ENCODE measurements at places on chromosomes 7 and 10.

DNA sequence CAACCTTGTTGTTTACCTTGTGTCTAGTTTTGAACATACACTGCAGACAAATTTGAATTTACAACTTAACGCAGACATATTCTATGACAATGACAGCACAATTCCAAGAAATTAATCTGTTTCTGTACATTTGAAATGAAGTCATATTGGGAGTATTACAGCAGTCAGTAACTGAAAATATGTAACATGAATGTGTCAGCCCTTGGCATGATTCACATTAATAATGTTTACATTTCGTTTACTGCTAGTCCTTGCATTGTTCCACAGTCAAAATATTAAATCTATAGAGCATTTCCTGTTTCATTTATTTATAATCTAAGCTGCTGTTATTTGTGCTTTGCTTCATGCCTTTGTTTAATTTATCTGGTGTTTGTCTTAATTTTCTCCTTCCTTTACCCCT, 80.4 kb downstream of the NOC3L start:
- no peak for DNase-seq

DNA sequence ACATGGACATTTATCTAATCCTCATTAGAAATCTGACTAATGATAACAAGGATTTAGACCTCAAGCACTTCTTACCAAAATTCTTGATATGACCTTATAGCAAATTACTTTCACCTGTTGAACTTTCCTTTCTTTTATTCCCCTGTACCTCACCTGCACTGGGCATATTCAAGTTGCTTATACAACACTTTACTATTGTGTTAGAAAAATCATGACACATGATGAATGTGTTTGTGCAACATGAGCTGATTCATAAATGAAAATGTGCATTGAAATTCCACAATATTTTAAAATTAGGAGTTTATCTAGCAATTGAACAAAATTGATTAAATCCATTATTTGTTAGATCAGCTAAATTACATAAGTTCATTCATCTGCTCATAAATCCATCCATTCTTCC, 160.6 kb downstream of the CFTR start:
- DNase-seq: no peak

DNA sequence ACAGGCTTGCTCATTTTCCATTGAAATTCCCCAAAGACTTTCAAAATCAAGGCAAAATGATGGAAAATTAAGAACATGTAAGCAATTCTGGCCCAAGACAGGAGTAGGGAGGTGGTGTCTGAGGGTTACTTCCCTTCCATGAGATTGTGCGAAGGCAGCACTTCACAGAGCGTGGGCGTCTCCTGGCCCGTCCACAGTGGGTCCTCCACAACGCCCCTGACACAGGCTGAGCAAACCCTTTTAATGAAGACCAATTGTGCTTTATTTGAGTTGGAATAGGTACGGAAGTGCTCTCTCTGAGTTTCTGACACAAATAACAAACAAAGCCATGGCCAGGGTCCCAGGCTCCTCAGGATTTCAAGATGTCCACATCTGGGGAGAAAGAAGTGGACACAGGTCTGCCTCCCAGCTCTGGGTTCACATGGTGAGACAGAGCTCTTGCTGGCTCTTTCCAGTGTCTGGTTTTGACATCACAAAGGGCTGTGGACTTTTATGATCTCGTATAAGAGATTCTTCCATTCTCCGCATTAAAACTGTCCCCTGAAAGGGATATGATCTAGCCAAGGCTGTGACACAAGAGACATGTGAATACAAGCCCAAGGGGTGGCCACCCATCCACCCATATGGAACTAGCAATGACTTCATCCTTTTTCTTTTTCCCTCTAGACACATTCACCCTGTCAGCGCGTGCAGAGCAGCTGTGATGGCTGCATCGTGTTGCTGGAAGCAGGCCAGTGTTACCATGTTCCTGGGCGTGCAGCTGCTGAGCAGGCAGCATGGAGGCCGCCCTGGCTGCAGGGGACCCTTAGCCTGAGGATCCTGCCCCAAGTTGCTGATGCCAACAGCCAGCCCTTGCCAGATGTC, 145.6 kb downstream of the ADAM12 start:
- DNase-seq: no peak

DNA sequence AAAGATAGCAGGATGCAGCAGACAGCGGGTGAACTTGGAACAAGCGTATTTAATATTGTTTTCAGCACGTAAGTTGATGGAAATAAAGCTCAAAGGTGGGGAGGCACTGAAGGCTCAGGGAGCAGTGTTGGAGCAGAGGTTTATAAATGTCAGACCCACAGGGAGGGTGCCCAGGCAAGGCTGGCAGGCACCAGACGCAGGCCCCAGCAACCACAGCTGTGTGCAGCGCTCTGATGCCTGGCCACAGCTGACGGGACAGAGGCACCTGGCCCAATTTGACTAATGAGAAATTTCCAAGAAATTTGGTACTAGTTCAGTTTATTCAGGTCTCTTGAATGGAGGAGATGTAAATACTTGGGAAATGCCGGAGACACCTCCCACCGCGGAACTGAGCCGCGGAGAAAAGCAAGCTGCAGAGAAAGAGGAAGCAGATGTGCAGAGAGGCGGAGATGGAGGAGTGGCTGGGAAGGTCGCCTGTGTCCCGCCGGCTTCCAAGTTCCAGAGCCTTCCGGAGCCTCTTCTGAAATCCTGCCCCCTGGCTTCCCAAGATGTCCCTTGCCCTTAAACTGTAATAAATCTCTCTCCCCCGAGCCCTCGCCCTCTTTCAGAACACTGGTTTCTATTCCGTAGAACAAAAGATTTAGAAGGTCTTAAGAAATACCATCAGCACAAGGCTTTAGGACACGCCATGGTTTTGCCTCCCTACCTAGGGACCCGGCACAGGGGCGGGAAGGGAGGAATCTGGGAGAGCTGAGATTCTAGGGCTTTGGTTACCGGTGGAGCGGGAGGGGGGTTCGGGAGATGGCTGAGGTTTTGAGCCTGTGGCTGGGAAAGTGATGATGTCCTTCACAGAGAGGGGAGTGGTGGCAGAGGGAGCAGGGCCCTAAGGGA, 38.4 kb upstream of the PLXNA4 start:
- no peak for DNase-seq

DNA sequence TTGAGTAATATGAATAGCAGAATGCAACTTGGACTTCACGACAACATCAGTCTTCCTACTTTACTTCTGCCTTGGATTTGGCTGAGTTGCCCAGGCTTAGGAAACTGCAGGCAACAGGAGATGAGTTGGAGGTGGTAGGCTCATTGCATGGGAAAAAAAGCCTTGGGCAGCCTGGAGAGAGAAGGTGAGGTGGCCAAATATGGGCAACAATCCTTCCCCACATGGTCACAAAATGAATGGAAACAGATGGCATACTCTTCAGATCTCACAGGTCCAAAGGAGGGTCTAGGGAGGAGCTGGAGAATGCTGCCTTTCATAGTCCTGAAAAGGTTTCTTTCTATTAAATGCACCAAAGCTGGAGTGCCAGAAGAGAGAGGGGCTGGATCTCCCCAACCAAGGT, 128.6 kb upstream of the AOAH start:
- no peak for DNase-seq

DNA sequence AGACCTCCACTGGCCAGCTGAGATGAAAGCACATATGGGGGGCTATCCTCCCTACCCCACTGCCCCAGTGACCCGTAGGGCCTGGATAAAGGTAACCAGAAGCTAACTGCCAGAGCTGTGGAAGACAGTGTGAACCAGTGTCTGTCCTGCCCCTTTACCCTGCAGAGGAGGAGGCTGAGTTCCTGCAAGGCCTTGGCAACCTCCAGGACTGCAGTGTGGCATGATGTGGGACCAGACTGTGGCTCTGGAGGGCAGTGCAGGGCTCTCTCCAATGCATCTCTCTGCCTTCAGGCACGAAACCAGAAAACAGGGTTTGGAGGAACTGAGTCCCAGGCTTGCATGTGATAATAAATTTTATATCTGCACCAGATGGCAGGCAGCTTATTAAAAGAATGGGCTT, 93.1 kb downstream of the EPC1 start:
- DNase-seq: no peak

DNA sequence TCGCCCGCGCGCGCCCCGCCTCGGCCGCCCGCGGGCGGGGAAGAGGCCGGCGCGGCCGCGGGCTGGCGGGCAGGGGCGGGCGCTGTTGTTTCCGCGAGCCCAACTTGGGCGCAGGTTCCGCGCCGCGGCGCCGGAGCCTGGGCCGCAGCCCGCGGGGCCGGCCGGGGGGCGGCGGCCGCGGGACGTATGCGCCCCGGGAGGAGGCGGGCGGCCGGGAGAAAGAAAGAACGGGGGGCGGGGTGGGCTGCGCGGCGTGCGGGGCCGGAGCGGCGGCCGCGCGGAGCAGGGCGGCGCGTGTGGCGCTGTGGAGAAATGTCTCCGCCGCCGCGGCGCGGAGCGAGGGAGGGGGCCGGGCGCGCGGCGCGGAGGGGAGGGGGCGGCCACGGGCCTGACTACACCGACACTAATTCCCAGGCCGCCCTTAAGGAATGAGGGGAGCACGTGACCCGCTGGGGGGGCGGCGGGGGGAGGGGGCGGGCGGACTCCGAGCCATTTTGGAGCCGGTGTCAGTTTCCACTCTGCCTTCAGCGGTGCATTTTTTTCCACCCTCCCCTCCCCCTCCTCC, at the start of gene BMI1:
Gene BMI1 (plus strand): TSS at position 509 of the 565 bp plus-strand sequence. CDS start 5,351 bp downstream, outside the sequence.
- peak; percentile 26 for DNase-seq

DNA sequence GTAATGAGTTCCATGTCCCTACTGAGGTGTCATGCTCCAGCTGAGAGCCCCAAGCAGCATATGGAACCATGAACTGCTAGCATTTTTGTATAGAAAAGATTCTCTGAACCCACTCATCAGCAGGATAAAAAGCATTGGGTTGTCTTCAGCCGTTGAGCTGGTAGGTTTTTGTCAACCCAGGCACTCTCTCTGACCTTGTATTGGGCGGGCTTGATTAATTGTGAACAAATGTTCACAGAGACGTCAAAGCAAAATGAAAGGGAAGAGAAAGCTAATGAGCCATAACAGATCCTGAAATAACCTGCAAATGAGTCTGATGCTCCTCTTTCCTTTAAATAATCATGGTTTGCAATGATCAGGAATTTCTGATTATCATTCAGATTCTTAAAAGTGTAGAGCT, 924.7 kb upstream of the CELF2 start:
- no peak for DNase-seq

- no peak for DNase-seq
These were observed 74.7 kb downstream of the FRMPD2 start for GRCh38 chr10:48199580-48200377.

DNA sequence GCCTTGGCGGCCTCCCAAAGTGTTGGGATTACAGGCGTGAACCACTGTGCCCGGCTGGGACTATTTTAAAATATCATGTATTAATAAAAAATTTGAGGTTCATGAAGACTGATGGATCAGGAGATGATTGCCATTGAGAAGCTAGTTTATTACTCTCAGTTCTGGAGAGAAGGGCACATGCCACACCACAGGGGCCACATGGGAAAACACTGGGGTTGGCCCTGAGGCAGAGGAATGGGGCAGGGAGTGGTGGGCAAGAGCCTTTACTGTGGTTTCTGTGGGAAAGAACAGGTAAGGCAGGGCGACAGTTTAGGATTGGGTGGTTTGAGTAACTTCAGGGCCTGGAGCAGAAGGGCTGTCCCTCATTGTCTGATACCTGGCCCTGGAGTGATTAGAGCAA, 6.8 kb upstream of the TBRG4 start:
- DNase-seq: no peak

- no peak for DNase-seq
These were observed 12.4 kb upstream of the SERPINE1 start for GRCh38 chr7:101114492-101114891.

GRCh38 chr10:5829267-5829666, 16.0 kb upstream of the GDI2 start:
- DNase-seq: no peak

DNA sequence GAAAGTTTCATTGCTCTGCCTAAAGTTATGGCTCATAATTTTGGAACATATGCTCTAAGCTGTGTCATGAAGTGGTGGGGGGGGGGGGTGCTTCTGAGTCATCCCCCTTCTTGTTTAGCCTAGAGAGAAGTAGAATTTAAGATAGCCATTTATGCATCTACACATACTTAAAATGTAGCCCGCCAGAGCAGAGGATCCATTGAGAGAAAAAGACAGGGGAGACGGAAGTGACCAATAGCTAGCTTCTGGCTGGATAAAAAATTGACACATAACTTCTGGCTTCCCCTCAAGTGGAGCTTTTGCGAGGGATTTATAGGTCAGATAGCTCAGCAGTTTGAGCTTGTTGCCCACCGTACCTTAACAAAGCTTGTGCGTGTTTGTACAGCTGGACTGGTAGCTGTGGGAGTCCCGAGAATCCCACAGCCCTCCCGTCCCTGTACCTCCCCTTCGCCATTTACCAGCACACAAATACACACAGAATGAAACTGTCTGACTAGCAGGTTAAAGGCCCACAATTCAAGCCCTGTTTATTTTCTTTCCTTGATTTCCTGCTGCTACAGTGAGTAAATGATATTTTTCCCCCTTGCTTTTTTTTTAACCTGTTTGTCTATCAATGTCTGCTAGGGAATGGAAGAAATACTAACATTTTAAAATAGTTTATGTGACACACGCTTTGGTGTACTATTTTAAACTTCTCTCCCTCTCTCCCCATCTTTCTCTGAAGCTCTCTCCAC, 232.6 kb upstream of the FERD3L start:
- DNase-seq: no peak

GRCh38 chr10:93224005-93224779, 150.5 kb downstream of the CYP26A1 start:
- DNase-seq: no peak

DNA sequence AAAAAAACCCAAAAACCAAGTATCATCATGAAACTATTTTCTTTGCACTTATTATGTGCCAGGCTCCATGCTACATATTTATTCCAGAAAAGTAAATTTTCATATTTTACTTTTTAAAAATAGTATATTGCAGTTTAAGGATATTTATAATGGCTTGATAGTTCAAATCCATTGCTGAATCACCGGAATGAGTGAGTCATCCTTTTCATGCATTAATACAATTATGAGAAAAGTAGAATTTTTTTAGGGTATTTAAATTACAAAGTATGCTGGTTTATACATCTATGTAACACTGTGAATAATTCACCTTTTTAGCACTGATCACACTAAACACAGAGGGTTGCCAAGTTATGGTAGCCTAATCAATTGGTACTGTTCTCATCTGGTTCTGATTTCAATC, 54.3 kb downstream of the SLC16A9 start:
- no peak for DNase-seq

GRCh38 chr10:94316560-94316959, 46.2 kb downstream of the NOC3L start:
- no peak for DNase-seq

GRCh38 chr7:47458057-47458456, 123.9 kb downstream of the TNS3 start:
- DNase-seq: no peak

- DNase-seq: no peak
These were observed at the start of gene CPA4 for GRCh38 chr7:130292682-130293257. CPA4 (plus strand) TSS chr7:130293161; CDS start chr7:130293181, 20 bp downstream.

- no peak for DNase-seq
These were observed 449.1 kb downstream of the KCNMA1 start for GRCh38 chr10:77188521-77188920.

Data from cortex of kidney (tissue), 1 donor.